Liver (tissue), 10 donors: ENCODE measurements at places on chromosomes 11 and 22. TPM values are rescaled to one million over a fixed set of nuclear protein-coding genes. Genes with fewer than 3 reads are reported as not detected.

MS4A8 gene
- not detected for total RNA-seq

DGCR8 gene
- 22.6 TPM for total RNA-seq

DNA sequence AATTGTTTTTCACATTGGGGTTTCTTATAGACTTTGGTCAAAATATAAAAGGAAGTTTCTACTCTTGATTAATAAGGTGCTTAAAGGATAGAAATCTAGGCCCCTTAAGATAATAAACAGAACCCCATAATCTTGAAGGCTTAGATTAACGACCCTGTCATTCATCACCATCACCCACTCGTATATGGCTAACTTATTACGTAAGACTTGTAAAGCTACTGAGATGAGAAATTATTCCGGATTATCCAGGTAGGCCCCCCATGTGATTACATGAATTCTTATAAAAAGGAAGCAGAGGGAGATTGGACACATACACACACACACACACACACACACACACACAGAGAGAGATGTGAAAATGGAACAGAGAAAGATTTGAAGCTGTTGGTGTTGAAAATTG is 1489.2 kb upstream of the TENM4 start:
- no peak for DNase-seq

CBL gene
- total RNA-seq = 5.3 TPM

ISX gene
- 2.7 TPM for total RNA-seq

- DNase-seq = no peak
These were observed at the start of gene TRIM22 for GRCh38 chr11:5689551-5689983. Gene TRIM22, plus strand, starts transcription at chr11:5689790. Its CDS starts 6,443 bp downstream, at chr11:5696233.

- DNase-seq = no peak
These were observed 41.0 kb downstream of the IGF2 start for GRCh38 chr11:2097998-2098690.

GRCh38 chr11:30049214-30049613 is 32.4 kb upstream of the KCNA4 start:
- no peak for DNase-seq

DNA sequence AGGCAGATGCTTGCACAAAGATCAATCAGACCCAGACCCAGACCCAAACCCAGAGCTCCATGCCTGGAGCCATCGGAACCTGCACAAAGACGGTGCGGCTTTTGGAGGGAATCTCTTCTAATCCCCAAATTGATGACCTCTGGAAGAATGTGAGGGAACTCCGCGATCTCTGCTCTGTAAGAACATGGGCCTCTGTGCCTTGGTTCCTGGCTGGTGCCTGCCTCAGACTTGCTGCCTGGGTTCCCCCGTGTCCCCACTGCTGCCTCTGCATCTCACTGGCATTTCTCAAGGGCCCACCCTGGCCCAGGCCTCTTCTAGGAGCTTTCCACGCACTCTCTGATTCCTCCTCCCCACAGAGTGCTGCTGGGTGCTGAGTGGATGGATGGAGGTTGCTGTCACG is 1044.4 kb downstream of the TBC1D22A start:
- no peak for DNase-seq

DNA sequence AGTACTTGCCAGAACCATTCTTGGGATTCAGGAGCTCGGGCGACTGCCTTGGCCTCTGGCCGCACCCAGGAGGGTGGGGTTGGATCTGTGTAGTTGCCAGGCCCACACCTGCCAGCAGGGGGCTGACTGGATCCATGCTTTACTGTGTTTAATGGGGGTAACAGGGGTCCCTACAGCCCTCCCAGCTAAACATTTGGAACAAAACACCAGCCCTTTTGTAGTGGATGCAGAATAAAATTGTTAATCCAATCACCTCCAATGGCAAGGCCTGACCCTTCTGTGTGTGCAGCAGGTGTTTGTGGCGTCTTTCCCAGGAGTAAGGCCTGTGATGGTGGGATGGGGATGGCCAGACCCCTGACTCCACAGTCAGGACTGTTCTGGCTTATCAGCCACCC is 22.5 kb downstream of the SUN2 start:
- peak; percentile 76 for DNase-seq

LRRN4CL gene
- total RNA-seq = not detected

DNA sequence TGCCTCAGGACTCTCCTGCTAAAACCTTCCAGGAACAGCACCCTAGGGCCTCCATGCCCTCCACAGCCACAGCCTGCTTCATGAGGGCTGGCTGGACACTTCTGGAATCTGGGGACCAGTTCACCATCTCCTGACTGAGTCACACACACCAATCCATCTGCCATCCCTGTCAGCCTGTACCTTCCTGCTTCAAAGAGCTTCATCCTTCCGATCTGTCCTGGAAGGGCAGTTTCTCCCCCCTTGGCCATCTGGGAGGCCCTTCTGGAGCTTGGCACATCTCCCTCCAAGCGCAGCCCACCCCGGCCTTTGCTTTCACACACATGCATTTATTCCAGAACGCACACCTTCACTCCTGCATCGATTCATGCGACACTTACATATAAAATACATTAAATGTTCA is 13.0 kb downstream of the APBB1 start:
- DNase-seq = no peak

- no peak for DNase-seq
These were observed 1.9 kb upstream of the BCL9L start for GRCh38 chr11:118927554-118928100.

SPTBN2 gene
- 103 TPM for total RNA-seq

NXPE1 gene
- not detected for total RNA-seq

ACRV1 gene
- total RNA-seq = not detected

DNA sequence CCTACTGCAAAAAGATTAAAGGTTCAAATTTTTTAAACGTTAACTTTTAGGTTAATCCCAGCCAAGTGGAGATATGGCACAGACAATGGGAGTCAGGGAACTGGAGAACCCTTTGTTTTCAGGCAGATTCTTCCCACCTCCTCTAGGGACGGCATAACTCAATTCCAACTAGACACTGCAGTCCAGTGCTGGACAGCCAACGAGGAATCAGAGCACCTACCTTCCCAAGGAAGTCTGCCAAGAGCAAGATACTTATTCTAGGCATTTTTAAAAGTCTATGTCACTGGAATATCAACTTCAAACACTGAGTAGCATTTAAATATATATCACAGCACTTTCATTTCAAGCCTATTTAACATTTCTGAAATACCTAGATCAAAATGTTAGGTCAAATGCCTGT is 7.3 kb downstream of the CADM1 start:
- no peak for DNase-seq

GRCh38 chr11:285021-285893 is 3.7 kb upstream of the PGGHG start:
- no peak for DNase-seq

DNA sequence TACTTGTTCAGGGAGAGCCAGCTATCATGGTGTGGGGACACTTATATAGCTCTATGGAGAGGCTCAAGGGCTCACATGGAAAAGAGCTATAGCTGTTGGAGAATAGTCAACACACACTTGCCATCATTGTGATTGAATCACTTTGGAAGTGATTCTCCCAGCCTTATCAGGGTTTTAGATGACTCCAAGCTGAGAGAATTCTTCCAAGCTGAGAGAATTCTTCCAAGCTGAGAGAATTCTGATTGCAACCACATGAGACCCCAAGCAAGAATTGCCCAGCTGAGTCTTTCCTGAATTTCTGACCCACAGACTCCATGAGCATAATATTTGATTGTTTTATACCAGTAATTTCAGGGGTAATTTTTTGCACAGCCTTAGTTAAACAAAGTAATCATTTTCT is 1318.3 kb upstream of the RAG2 start:
- no peak for DNase-seq

HMOX1 gene
- 47.1 TPM for total RNA-seq

NRIP3 gene
- total RNA-seq = under 0.01 TPM

IL17REL gene
- total RNA-seq = not detected

DNA sequence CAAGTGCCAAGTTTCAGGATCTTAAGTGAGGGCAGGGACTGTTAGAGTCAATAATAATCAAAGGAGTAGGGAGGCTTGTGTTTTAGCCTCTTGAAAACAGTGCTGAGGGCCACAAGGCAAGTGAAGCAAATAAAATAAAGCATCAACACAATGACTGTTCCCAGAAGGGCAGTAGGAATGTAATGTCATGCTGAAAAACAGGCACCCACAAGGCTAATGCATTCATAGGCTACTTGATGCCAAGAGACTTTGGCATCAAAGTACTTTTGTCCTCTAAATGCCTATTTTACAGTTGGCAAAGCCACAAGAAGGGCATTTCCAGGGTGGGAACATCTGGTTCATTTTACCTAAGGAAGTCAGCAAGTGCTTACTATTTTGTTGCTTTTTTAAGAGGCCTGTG is 22.9 kb downstream of the RAB39A start:
- DNase-seq = no peak
